ENCODE measurements at places on chromosomes 5 and 9.

- no peak for DNase-seq
These were observed 176.9 kb upstream of the WWC1 start for GRCh38 chr5:168114444-168115017.

GRCh38 chr5:142684508-142685041 is 1.3 kb downstream of the FGF1 start:
- DNase-seq: no peak

DNA sequence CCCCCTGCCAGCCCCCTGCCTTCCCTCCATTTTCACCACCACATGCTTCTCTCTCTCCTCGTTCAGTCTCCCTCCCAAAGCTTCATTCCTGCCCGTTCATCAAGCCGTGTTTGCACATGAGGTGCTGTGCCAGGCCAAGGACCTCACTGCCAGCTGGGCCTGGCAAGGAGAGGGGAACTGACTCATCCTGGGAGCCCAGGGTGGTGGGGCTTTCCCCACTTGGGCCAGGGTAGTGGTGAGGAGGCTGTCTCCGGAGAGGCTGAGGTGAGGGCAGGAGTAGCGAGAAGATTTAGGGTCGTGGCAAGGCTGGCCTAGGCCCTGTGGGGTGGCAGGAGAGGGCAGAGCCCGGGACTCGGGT is 30.4 kb upstream of the NOTCH1 start:
- no peak for DNase-seq

- no peak for DNase-seq
These were observed 234.6 kb upstream of the CD180 start for GRCh38 chr5:67431191-67431590.

DNA sequence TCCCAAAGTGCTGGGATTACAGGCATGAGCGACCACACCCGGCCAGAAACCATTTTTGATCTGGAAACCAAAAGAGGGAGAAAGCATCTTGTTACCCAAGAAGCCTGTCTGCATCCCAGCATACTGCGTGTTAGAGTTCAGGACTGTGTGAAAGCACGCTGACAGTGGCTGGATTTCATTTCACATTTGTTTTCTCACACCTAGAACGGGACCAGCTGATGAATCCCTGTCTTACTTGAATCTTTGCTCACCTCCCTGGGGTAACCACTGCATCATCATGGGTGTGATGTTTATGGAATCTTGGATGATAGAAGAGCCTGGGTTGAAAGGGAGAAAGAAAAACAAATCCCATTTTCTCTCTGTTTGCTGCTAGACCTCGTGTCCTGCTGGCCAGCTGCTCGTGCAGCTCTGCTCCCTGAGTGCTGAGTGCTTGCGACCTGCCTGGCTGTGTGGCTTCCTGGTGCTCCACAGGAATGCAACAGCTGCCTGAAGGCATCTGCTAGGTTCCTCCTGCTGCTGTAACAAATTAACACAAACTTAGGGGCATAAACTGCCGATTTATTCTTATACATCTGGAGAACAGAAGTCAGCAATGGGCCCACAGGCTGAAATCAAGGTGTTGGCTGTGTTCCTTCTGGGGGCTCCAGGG is 378.3 kb upstream of the DAP start:
- DNase-seq: no peak

DNA sequence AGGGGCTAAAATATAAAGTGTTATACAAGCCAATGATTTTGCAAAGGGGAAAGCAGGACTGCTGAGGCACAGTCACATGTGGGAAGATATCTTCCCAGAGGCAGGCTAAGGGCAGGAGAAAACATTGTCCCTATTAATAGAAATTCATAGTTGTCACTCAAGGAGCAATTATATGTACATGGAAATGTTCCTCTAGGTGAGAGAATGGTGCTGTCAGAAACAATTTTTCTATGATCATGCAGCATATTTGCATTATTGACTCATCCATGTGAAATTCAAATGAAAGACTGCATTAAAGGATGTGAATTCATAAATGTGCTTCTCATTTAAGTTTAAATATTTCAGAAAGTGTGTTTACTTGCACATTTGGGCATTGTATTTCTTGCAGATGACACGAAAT is 775.9 kb upstream of the CDH9 start:
- DNase-seq: no peak

- DNase-seq: no peak
These were observed 346.3 kb downstream of the TMEM167A start for GRCh38 chr5:82730913-82731312.

- DNase-seq: no peak
These were observed 425.9 kb upstream of the MPDZ start for GRCh38 chr9:13705373-13705772.

GRCh38 chr5:120239086-120239485 is 225.0 kb upstream of the PRR16 start:
- DNase-seq: no peak

DNA sequence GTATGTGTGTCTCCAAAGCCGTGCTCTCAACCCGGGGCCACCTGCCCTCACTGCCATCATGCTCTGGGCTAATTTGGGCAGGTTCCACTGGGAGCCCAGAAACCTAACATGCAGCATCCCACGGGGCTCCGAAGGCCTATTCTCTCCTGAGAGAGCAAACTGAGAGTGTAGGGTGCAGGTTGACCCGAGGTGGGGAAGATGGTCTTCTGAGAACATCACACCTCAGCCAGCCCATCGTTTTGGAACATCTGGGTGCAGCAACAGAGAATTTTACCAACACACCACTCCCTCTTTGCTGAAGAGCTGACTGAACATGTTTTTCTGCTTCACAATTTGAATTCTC is 294.6 kb upstream of the TUT7 start:
- DNase-seq: no peak

GRCh38 chr5:164748861-164749260 is 1243.4 kb downstream of the MAT2B start:
- DNase-seq: no peak

Data from NCI-H1436 treated with DMSO at 0.1 percent for 48 hours (cell line).